T1000 (cell line): ENCODE measurements at places on chromosomes 13 and 19.
A peak's percentile ranks its signal among the peaks of the same experiment; 100 is the strongest.

GRCh38 chr13:44969551-44970484 lies 19.5 kb downstream of the NUFIP1 start:
- no peak for DNase-seq

GRCh38 chr19:27776020-27776419 lies 1436.9 kb downstream of the UQCRFS1 start:
- DNase-seq = peak; percentile 34

- no peak for DNase-seq
Observed at GRCh38 chr13:105363261-105364190, 1171.9 kb downstream of the EFNB2 start.

- DNase-seq = no peak
Observed at GRCh38 chr13:24271231-24271600, 38.2 kb upstream of the C1QTNF9 start.

- DNase-seq = no peak
Observed at GRCh38 chr13:51035978-51036377, 75.1 kb downstream of the C13orf42 start.

DNA sequence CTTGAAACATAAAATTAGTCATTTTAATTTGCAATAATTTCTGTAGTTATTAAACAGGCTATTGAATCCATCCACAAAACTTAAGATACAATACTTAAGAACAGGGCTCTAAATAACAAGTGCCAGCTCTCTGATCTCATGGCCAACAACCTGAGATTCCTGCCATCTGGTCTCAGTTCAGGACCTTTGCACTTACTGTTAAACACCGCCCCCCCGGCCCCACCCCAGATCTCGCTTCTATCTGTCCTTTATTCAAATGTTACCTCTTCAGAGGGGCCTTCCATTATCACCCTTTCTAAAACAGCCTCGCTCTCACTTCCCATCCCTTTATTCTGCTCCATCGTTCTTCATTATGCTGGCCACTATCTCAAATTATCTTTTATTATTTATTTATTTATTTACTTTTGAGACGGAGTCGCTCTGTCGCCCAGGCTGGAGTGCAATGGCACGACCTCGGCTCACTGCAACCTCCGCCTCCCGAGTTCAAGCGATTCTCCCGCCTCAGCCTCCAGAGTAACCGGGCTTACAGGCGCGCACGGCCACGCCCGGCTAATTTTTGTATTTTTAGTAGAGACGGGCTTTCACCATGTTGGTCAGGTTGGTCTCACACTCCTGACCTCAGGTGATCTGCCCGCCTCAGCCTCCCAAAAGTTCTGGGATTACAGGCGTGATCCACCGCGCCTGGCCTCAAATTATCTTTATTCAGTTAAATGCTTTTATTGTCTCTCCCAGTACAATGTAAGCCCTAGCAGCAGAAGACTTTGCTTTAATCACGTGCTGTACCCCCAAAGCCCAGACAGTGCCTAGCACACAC lies 838 bp upstream of the SNRNP70 start:
- DNase-seq = no peak

- DNase-seq = no peak
Observed at GRCh38 chr19:22945560-22945959, 57.4 kb downstream of the ZNF728 start.

GRCh38 chr19:16394681-16395375 lies 70.2 kb downstream of the KLF2 start:
- DNase-seq = no peak

DNA sequence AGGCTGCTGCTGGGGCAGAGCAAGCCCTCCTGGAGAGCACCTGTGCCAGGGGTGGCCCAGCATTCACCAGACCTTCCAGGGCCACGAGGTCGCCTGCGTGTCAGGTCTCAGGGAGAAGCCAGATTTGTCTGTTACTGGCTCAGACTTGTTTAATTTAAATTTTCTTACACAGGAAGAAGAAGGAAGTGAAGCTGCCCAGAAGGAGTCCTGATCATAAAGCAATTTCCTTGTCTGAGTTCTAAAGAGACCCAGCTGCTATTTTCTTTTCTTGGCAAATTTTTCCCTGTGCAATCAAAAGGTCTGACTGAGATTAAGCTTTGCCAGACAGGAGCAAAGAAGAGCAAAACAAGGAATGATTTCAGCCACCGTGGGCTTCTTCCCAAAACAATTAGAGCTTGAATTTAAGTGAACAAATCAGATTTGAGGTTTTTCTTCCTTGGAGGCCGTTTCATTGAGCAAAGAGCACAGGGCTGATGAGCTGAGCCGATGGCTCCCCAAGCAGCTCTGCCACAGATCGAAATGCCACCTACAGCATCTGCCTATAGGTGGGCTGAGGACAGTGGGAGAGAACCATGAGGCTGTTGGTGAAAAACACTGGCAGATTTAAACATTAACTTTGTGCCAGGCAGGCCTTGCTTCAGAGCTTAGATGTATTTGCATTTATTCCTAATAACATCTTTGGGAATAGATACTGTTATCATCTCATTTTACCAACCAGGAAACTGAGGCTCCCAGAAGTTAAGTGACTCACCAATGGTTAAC lies 40.1 kb downstream of the HSPH1 start:
- no peak for DNase-seq

- no peak for DNase-seq
Observed at GRCh38 chr19:42278452-42279154, 9.6 kb downstream of the CIC start.

- DNase-seq = no peak
Observed at GRCh38 chr13:30779608-30780007, 44.3 kb downstream of the ALOX5AP start.
